ENCODE measurements at places on chromosomes 11 and 22.
A peak's percentile ranks its signal among the peaks of the same experiment; 100 is the strongest.

DNA sequence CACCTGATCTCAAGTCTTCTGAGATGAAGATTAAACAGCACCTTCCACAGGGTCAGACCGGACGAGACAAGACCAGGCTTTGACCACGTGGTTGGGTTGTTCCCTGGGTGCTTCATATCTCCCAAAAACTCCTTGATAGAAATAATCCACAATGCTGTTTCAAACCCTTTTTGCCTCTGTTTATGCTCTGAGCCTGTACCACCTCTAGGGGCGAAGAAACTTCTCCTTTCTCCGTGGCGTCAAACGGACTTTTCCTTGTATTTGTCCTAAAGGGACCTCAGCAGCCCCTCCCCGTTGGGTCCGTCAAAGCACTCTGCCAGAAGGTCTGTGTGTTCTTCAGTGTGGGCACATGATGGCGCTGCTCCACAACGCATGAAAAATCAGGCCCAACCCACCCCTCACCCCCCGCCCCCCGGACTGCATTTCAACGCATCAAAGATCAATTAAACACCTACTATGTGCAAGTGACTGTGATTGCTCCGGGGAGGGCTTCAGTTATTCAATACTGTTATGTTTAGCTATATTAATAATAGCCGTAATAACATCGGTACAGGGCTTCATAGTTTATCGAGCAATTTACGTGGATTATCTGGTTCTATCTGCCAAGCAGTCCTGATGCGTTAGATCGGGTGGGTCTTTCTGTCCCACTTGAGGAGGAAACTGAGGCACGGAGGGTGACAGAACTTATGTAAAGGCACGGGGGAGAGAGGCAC is 17.3 kb upstream of the EIF3D start:
- DNase-seq: peak; percentile 13

DNA sequence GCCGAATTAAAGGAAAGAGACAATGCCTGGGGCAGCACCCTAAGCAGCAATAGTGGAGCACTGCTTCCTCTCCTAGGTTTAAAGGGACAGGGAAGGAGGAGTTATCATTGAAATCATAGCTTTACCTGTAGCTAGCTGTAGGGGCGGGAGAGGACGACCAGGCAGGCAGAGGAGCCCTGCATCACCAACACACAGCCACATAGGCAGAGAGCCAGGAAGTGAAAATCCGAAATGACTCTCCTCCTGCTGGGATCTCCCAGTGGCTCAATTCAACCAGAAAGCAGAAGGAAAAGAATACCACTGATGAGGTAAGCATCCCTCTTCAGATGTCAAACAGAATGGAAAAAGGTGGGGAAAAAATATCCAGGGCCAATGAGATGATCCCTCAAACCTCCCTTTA is 20.4 kb downstream of the MRGPRX4 start:
- no peak for DNase-seq

DNA sequence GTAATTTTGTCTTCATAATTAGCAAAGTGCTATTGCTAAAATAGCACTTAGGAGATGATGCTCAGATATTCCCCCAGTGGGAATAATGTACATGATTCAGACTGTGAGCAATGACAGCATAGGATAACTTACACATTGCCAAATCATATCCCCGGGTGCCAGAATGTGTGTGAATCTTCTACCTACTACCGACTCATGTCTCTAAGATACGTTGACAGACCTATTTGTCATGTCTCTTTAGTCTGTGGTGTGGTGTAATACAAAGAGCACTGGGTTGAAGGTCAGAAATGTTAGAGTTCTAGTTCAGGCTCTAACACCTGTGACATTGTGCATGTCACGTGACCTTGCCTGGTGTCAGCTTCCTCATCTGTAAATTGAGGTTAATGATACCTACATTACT is 31.0 kb upstream of the PICALM start:
- DNase-seq: no peak

DNA sequence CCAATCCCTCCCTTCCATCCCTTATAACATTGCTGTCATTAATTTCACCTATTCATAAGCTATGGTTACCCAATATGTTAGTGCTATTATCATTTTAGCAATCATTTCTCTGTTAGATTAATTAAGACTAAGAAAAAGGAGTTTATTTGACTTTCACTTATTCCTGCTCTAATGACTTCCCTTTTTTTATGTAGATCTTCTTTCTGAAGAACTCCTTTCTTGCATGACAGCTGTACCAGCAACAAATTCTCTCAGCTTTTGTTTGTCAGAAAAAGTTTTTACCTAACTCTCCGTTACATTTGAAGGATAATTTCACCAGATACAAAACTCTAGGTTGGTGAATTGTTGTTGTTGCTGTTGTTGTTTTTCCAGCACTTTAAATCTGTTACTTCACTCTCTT is 28.6 kb upstream of the OR8B8 start:
- DNase-seq: no peak

DNA sequence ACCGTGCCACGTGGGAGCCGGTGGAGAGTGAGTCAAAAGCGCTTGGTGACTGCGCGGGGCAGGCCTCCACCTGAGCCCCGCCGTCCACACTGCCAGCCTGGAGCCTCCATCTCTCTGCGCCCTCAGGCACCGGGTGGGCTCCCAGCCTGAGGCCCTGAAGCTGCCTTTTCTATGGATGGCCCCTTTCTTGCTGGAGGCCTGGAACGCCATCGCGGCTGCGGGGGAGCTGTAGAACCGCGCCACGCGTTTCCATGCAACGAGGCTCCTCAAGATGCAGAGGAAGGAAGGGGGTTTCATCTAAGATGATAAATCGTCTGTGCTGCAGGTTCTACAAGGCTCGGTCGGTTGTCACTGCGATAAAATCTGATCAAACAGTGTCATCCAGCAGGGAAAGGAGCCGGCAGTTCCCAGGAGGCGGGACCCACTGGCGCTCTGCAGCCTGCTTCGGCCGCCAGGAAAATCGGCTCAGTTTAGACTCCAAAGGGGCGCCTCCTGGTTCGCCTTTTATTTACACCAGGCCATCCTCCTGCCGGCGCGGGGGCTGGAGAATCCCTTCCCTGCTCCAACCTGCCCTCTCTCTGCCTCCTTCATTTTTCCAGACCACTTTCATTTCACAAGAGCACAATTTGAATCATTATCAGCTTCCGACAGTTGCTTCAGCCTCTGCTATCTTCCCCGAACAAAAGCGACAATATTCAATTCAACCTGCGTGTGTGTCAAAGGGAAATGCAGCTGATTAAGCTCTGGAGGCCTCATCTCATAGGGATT is 624.4 kb downstream of the BRD1 start:
- DNase-seq: no peak

DNA sequence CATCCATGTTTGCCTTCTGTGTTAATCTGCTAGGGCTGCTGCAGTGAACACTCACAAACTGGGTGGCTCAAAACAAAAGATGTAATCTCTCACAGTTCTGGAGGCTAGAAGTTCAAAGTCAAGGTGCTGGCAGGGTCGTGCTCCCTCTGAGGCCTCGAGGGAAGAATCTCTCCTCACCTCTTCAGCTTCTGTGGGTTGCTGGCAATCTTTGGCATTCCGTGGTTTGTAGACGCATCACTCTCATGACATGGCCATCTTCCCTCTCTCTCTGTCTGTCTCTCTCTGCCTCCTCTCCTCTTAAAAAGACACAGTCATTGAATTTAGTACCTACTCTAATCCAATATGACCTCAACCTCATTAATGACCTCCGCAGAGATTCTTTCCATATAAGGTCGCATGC is 78.8 kb downstream of the TSPAN18 start:
- DNase-seq: no peak

GRCh38 chr11:125371431-125371935 is 124.6 kb downstream of the FEZ1 start:
- DNase-seq: no peak

DNA sequence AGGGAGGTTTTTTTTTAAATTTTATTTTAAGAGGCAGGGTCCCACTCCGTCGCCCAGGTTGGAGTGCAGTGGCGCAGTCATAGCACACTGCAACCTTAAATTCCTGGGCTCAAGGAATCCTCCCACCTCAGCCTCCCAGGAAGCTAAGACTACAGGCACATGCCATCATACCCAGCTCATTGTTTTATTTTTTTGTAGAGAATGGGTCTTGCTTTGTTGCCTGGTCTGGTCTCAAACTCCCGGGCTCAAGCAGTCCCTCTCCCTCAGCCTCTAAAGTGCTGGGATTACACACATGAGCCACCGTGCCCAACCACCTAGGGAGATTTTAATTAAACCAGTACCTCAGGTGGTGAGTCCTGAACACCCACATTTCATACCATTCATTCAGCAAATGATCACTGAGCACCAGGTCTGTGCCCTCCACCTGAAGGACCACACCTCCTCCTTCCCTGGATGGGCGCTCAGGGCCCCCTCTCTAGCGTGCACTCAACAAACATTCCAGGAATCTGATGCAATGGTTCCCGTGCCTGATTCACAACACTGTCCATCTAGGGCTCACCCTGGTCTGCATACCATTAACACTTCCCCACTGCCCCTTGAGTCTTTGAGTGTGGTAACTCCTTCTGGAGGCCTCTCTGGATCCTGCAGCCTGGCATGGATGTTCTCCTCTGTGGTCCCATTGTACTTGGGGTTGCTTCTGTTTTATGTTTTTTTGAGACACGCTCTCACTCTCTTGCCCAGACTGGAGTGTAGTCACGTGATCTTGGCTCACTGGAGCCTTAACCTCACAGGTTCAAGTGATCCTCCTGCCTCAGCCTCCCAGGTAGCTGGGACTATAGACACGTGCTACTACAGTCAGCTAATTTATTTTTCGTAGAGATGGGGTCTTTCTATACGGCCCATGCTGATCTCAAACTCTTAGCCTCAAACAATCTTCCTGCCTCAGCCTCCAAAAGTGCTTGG is 9.6 kb upstream of the MYH9 start:
- no peak for DNase-seq

GRCh38 chr11:96905143-96905542 is 515.3 kb downstream of the JRKL start:
- DNase-seq: no peak

DNA sequence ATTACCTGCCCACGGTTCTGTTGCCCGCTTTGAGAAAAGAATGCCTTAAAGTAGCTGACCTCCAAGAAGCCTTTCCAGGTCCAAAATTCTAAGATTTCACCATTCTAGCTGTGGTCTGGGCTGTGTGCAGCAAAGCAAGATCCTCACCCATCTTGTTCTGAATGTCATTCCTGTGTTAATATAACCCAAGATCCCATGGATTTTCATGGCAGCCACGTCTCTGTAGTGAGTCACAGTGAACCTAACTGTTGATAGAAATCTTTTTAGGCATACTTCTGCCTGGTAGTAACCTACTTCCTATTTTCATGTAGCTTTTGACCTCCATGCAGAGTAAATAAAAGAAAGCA is 210.0 kb downstream of the NAV2 start:
- no peak for DNase-seq

- no peak for DNase-seq
Observed at GRCh38 chr11:59137190-59137589, 5.5 kb upstream of the FAM111A start.

- DNase-seq: no peak
Observed at GRCh38 chr11:17972987-17973386, 39.9 kb downstream of the SERGEF start.

- no peak for DNase-seq
Observed at GRCh38 chr11:66626926-66627325, 10.5 kb downstream of the RBM14 start.

DNA sequence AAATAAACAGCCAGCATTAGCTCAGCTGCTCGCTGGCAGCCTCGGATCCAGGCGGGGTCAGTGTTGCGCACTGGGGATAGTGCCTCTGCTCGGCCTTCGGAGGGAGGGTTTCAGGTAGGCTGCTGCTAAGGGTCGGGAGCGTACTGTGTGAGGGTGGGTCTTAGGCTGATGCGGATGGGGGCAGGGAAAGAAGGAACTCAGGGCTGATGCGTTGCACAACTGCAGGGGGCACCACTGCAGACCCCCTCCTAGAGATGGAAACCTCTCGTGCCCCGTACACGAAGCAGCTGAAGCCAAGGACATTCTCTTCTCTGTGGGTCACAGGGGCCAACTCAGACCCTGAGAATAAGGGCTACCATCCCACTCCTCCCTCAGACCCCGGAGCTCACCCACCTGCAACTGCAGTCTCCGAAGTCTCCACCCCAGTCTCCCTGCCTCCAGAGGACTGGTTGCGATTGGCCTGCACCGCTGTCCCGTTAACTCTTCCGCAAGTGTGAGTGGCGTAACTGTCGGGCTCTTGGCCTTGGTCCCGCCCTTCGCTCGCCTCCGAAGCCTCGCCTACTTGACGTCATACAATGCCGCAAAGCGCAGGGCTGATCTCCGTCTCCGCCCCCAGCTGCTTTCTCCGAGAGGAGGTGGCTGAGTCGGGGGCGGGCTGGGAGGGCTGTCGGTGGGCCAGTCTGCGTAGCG is at the start of gene KBTBD3:
KBTBD3 (minus strand) TSS at position 429 of the 690 bp plus-strand sequence. CDS start 18,250 bp downstream, outside the sequence.
- DNase-seq: peak; percentile 80

DNA sequence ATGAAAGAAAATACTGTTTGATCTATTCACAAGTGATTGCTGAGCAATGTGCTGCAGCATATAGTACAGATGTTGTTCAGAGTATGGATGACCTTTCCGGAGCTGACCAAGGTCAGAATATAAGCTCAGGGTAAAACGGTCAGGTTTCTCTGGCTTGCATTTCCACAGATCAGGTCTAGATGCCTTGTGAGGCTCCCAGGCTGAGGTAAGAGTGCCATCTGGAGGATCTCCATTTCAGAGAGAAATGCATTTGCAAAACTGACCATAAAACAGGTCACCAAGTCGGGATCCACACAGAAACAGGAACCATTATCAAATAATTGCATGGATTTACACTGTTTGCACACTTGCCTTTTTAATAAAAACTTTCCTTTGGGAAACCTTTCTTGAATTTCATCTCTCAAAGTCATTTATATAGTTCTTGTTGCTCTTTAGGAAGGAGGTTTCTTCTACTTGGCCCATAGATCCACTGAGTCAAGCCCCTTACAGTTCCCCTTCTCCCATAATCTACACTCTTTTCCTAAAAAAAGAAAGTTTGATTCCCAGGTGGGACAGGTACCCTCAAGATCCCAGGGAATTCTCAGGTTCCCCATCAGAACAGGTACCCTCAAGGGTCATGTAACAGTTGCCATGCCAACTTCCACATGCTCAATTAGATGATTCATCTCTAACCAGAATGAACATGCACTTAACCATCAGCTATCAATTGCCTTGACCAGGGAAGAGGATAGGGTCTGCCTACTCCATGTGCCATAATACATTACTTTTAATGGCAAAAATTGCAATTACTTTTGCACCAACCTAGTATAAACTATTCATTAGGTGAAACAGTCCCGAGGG is 25.0 kb upstream of the TMPRSS5 start:
- no peak for DNase-seq

DNA sequence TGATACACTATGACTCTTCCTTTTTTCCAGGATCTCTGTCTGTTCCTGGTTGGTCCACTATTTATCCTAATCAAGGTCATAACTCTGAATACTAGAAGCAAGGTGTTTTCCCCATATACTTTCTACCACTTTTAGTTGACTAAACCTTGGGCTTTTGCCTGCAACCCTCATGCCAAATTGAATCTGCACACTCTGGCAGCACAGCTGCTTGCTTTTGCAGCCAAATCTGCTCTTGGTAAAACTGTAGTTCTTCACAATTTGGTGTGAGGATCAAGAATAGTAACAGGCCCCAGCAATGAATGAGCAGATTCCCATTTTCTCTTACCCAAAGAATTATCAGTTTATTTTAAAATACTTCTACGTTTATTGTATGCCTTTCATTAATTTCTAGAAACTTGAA is 586.5 kb upstream of the CNTN5 start:
- DNase-seq: no peak

All from activated CD8-positive, alpha-beta memory T cell treated with anti-CD3 and anti-CD28 coated beads for 48 hours (primary cell).